Bronchial epithelial cell (primary cell): ENCODE measurements at places on chromosomes 16 and 17.

DNA sequence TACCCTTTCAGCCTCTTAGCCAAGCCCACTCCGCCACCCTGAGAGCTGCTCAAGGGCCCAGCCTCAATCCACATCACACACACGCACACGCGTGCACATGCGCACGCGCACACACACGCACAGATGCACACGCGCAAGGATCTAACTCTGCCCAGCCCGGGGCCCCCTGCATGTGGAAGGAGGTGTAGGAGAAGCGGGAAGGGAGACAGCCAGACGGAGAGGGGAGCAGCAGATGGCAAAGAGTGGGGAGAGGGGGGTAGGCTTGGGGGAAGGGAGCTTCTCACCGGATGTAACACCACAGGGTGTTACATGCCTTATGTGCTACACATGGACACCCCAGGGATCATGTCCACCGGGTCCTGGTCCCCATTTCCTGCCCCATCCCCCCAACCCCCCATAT is 15.3 kb downstream of the DLG4 start:
- DNase-seq: no peak

DNA sequence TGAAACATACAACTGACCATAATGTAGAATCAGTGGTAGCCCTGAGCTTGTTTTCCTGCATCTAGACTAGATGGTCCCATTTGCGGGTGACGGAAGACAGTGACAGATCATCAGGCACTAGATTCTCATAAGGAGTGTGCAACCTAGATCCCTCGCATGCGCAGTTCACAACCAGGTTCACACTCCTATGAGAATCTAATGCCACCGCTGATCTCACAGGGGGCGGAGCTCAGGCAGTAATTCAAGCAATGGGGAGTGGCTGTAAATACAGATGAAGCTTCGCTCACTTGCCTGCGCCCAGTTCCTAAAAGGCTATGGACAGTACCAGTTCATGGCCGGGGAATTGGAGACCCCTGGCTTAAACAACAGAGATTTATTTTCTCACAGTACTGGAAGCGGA is 656.3 kb downstream of the HS3ST4 start:
- no peak for DNase-seq

DNA sequence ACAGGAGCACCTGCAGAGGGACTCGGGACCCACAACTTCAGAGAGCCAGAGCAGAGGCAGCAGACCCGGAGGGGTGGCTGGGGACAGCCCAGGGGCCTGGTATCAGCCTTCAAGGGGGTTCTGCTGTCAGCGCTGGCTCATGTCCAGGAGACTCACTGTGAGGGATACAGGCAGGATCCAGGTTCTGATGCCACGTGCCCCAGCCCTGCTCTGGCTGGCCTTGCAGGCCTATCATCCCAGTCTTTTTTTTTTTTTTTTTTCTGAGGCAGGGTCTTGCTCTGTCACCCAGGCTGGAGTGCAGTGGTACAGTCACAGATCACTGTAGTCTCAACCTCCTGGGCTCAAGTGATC is 9.0 kb upstream of the MTSS2 start:
- DNase-seq: no peak

GRCh38 chr17:2532146-2532720 is 20.5 kb upstream of the METTL16 start:
- no peak for DNase-seq

GRCh38 chr17:80397034-80397387 is 18.0 kb upstream of the ENDOV start:
- DNase-seq: no peak

DNA sequence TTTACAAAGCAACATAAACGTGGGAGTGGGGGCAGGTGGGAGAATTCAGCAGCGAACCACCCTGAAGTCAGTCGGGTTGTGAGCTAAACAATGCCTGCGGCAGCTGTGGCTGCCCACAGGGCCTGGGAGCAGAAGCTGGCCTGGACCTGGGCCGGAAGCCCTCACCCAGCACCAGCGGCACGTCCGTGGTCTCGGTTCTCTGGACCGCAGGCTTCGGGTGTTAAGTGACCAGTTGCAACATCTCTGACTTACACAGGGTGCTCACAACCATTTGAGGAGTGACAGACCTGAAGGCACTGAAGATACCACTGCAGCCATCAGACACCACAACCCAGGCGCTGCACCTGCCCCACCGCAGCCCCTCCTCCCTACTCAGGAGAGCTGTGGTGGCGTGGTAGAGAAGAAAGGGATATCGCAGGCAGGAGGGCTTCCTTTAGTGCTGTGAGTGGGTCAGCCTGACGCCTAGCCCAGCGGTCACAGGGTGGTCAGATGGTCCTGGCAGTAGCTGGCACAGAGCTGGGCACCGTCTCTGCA is 33.8 kb downstream of the CBFA2T3 start:
- no peak for DNase-seq

GRCh38 chr17:40915199-40915661 is 22.2 kb downstream of the KRT23 start:
- DNase-seq: peak; percentile 100

DNA sequence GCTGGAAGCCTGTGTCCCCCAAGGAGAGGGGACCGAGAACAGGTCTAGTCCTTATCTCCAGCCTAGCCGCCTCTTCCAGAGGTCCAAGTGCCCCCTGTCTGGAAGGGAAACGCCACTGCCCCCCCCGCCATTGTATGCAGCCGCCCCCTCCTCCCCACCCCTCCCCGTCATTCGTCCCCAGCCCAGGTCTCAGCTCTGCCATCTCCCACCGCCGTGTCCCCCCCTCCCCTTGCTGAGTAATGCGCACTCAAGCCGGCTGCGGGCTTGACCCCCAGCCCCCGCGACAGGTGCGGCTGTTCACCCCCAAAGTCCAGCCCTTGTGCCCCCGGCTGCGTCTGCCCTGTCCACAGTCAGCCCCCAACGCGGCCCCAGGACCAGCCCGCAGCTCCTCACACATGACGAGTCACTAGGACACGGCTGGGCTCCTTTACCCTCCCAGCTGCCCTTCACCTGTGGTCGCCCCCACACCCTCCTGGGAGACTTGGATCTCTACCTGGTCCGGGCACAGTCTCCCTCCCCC is 622 bp downstream of the GPRC5B start:
- DNase-seq: no peak

DNA sequence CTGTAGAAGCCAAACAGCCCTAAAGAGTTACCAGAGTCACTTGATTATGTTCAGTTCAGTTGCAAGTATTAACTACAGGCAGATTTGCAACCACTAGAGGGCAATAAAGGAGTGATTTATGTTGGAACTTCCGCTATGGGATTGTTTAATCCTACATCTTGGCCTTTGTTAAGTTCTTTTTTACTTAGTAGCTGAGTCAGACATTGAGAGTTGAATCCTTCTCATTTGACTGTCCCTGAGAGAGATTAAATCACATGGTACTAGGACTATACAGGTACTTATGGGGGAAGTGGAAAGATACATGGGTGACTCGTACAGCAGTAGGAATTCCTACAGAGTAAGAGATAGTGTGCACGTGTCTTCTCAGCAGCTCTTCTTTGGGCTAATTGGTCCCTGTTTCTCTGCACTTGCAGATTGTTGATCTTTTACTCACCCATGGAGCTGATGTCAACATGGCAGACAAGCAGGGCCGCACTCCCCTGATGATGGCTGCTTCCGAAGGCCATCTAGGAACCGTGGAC is 40.3 kb downstream of the CYB561 start:
- peak; percentile 84 for DNase-seq

- DNase-seq: no peak
Measured at GRCh38 chr16:12160249-12160648, 183.7 kb downstream of the SNX29 start.

- peak; percentile 51 for DNase-seq
Measured at GRCh38 chr17:40707745-40708144, 4.2 kb upstream of the KRT24 start.

- DNase-seq: no peak
Measured at GRCh38 chr17:17848311-17849082, 11.7 kb upstream of the SREBF1 start.

DNA sequence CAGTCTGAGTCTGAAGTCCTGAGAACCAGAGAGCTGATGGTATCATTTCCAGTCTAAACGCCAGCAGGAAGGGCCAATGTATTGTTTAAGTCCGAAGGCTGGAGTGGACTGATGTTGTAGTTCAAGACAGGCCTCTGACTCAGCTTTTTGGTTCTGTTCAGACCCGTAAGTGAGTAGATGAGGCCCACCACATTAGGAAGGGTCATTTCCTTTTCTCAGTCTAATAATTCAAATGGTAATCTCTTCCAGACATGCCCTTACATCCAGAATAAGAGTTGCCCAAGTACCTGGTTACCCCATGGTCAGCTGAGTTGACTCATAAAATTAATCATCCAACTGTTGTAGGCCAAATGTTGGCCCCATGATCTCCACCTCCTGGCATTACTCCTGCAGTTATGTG is 442.6 kb upstream of the HSBP1 start:
- DNase-seq: peak; percentile 90

- DNase-seq: no peak
Measured at GRCh38 chr17:61970030-61970429, 42.2 kb upstream of the INTS2 start.

- DNase-seq: no peak
Measured at GRCh38 chr16:84481051-84481735, 23.3 kb downstream of the MEAK7 start.

- no peak for DNase-seq
Measured at GRCh38 chr17:61496957-61497653, 44.9 kb downstream of the TBX4 start.

DNA sequence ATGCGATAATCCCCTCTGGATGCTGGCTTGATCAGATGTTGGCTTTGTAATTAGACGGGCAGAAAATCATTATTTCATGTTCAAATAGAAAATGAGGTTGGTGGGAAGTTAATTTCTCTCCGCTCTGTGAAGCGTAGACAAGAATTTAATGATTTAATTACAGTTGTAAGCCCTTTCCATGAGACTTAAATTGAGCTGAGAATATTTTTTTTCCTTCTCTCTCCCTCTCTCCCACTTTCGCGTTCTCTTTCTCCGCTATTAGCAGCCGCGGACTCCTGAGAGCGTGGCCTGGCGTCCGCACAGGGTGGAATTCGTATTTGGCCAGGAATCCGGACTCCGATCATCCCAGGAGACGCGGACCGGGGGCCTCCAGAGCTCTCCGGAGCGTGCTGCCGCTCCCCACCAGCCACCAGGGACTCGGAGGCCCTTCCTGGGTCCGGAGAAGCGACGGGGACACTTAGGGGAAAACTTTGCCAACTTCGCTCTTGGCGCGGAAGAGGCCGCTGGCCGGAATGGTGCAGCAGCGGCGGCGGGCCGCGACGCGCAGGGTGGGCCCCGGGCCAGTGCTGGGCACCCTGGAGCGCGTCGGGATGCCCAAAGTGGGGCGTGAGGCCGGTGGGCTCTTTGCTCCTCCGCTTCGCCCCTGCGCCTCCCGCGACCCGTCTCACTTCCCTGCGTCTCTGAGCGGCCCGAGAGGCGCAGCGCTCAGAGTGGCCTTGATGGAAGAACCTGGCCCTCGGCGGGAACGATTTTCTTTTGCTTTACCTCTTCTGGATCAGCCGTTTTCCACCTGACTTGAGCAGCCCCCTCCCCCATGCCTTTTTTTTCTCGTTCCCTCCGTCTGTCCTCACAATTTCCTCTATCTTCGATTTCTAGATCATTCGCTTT is 3.6 kb upstream of the IRX3 start:
- DNase-seq: no peak

DNA sequence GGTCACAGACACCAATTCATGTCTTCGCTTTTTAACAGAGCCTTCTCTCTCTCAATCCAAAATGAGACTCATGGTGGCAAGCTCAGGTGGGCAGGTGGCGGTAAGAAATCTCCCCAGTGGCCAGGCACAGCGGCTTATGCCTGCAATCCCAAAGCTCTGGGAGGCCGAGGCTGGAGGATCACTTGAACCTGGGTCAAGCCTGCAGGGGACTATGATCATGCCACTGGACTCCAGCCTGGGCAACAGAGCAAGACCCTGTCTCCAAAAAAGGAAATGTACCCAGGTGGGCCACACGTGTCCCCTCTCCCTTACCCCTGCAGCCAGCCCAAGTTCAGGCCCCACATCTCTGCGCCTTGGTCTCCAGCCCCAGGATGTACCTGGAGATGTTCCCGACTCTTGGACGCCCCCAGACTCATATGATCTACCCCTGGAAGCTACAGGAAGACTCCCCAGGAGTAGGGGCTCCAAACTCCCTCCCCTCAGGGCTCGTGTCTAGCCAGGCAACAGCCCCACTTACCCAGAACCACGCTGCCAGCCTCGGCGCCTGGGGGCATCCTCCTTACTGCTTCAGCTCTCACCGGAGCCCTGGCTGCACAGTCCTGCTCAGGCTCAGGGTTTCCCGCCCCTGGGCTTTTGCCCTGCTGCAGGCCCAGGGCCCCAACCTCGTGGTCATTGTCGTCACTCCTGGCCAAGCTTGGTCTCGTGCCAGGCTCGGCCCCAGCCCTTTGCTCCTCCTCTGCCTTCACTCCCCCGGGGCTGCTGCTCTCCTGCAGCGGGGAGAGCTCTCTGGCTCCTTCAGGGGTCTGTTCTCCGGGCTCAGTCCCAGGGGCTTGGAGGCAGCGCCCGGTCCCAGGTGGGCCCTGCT is 16.2 kb downstream of the MYLK3 start:
- DNase-seq: no peak

DNA sequence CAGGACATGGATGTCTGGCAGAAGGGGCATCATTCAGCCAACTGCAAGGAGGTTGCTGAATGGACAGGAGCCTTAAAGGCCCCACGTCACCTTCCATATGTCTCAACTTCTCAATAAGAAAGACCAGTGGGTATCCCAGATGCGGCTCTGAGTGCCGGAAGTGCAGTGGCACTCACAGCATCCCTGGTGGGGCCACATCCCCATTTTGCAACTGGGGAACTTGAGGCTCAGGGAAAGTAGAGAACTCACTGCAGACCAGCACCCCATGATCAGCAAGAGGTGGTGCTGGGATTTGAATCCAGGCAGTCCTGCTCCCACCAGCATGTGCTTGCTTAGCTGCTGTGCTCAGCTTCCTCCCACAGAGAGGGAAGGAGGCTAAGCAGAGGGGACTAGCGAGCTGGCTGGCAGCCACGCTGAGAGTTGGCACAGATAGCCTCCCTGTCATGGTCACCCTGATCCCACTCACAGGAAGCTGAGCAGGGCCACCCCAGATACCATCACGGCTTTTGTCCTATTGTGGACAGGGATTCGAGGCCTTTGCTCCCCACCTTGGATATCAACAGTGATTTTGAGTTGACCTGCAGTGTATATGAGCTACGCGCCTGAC is 294.2 kb upstream of the FOXF1 start:
- no peak for DNase-seq

- no peak for DNase-seq
Measured at GRCh38 chr17:67879662-67880061, 54.4 kb downstream of the BPTF start.

- no peak for DNase-seq
Measured at GRCh38 chr16:66204756-66205155, 161.7 kb upstream of the CDH5 start.
